ENCODE measurements at places on chromosomes 6 and 20.
A peak's percentile ranks its signal among the peaks of the same experiment; 100 is the strongest.

- no peak for DNase-seq
These were observed 31.4 kb downstream of the GCLC start for GRCh38 chr6:53513519-53513966.

- DNase-seq: no peak
These were observed 25.7 kb downstream of the ARMC2 start for GRCh38 chr6:108873971-108874370.

- no peak for DNase-seq
These were observed 2.9 kb upstream of the COL21A1 start for GRCh38 chr6:56250266-56250665.

DNA sequence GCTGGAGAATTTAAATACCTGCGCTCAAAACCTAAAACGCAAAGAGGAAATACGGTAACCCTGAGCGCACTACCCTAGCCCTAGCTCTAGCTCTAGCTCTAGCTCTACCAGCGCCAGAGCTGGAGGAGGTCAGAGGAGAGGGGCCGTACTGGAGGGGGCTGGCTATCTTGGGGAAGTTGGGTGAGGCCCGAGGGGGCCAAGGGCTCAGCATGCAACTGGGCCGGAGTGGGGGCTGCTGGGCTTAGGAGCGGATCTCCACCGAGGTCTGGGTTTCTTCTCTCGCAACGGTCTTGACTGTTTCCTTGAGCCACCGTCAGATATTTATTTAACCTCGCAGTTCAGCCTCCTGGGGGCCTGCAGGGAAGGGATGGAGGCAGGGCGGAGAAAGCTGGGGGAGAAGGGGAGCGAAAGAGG lies 91.0 kb downstream of the NCR2 start:
- no peak for DNase-seq

DNA sequence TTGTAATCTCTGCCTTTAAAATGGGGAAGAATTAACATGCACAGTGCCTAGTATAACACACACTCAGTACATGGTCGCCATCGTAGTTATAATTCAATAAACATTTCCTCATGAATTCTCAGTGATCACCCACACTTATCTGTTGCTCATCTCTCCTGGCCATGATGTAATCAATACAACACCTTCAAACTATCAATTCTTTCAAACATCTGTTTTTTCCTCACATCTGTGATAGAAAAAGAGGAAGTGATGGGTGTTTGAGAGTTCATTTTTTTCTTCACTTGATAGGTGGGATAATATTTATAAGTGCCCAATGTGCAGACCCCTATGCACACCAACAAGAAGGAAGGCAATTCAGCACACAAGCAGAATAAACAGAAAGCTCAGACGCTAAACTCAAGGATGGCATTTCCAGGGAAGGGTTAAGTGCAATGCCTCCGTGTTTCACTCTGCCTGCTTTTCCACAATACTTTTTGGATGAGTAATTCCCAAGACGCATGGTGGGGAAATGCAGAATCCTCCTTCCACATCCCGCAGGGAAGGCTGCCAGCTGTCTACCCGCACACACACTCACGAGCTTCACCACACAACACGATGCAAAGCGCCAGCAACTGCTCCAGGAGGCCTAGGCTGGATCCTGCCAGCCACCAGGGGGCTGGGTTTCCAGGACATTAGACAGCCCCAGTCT lies 100.3 kb downstream of the GMPR start:
- peak; percentile 99 for DNase-seq

DNA sequence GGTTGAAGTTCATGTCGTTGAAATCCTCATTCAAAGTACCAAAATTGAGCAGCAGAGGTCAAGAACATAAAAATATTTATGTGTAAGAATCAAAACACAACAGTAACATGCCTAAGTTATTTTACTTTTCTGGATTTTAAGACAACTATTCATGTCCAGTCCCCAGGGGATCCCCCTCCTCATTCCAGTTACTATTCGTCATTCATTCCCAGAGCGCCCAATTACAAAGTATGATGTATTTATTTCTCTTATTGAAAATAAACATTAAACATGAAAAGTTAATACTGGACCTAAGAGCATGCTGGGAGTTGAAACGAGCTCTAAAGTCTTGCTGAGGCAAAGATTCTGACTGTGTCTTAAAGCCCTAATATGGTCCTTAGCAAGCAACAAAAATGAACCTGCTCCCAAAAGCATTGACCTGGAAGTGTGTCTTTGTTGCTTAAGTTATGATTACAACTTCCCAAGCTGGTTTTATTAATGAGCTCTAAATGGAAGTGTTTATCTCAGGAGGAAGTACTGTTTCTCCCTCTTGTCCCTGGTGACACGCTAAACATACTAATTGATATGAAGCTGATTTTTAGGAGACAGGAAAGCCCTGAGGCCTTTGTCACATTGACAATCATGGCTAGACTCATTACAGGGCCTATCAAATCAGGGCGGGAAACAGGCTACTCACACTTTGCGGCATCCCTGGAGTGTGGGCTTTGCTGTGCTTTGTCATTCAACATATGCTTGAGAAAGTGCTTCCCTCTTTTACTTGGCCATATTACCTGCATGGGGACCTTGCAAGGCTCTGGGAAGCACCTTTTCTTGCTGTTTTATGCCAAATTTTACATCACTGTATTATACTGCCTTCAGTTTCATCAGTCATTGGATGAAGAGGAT lies 192.2 kb upstream of the DTNBP1 start:
- no peak for DNase-seq

GRCh38 chr6:2823104-2823850 lies 18.4 kb downstream of the SERPINB1 start:
- no peak for DNase-seq

DNA sequence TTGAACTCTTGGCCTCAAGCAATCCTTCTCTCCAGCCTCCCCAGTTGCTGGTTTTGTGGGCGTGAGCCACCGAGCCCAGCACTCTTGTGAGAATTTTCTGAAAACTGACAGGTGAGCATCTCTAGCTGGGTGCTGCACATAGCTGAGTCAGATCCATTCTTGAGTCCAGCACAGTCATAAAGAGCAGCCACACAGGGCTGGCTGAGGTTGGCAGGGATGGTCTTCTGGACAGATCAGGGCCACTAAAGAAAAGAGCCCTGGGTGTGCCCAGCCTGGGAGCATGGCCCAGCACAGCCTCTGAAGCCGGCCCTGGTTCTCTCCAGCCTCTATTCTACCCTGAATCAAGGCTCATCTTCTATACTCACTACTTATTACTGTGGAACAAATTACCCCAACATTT lies 11.5 kb downstream of the DLGAP4 start:
- DNase-seq: no peak

GRCh38 chr6:159117563-159117962 lies 51.6 kb upstream of the FNDC1 start:
- no peak for DNase-seq

- no peak for DNase-seq
These were observed 65.7 kb upstream of the PTPRK start for GRCh38 chr6:128586095-128586494.

- DNase-seq: no peak
These were observed 21.7 kb downstream of the BMP7 start for GRCh38 chr20:57244627-57245214.

DNA sequence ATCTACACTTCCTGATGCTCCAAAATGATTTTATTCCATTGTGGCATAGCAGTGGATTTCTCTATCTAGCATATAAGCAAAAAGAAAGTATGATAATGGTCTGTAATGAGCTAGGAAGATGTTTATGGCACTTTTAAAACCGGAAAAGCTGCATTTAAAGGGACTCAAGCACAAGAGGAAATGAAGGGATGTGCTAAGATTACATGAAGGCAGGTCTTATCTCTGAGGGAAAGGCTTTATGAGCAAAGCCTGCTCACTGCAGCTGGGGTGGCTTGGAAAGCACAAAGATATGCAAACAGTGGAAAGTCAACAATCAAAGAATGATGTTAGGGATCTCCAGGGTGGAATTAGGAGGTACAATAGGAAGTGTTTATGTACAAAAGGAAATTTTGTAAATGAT lies 138.2 kb downstream of the TENT5A start:
- no peak for DNase-seq

DNA sequence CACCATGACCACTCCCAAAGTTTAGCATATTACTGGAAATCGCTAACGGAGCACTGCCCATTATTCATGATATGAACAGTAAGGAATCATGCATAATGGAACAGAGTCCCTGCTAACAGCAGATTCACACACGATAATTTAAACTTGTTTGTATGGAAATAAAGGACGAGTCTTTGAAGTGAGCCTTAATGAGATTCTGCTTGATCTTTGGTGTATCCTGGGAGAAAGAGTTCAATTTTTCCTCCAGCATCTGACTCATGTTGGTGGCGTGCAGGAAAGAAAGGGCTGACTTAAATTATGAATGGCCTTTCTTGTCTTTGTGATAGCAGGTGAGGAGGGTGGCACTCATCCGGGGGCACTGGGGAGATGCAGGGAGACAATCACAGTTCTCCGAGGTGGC lies 194.6 kb downstream of the ZNF217 start:
- DNase-seq: no peak

- DNase-seq: peak; percentile 39
These were observed 226.8 kb upstream of the PDE10A start for GRCh38 chr6:165889636-165890403.

DNA sequence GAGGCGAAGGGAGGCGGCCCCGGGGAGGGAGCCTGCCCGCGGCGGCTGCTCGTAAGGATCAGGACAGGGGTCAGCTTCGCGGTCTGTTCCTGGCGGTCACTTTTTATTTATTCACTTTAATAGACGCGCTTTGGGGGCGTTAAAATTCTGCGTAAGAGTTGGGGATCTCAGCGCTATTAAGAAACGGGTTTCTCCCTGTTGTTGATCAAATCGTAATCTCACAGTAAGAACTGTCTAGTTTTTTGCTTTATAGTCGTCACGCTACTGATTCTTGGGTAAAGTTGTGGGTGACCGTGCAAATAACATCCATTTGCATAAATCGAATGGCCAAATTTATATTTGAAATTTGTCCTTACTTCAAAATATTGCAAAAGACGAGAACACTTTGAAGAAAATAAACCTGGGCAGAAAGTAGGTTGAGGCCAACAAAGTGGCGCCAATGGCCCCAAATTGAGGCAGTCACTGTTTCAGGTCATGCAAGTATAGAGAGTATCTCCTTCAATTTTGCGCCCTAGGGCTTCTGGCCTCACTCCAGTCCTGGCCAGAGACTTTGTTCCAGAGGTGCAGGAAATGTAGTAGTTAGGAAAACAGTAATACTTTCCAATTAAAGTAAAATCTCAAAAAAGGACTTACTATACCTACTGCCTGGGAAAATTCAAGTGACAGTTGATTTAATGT lies 963 bp upstream of the RMND1 start:
- no peak for DNase-seq

DNA sequence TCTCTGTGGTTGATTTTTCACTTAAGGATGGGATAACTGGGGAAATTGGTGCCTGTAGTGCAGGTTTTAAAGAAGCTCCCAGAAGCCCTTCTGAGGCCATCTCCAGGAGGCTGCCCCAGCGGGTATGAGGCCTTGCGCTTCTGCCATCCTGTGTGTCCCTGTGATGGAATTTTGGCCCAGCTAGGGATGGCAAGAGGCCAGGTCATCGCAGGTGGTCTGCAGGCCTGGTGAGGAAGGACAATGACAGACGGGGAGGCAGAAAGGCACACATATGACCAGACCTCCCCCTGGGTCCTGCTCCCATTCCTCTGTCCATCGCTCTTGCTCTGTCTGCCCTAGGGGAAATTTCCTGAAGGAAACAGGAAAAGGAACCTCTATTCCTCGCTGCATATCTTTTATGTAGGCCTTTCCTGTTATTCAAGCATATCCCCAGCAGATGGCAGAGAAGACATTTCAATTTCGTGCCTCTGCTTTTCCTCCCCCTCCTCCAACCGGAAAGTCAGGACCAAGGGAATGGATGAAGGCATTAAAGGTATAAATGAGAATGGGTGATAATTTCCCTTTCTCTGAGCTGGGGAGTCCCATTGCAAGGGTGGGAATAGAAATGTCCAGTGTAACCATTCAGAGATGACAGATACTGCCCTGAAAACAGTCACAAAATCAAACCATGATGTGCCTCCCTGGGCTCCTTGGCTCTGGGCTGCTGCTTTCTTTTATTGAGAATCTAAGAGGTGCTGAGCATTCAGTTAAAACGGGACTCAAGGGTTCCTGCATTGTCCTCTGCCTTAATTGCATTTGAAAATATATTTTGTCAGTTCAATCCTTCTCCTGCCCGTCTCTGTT lies 17.6 kb upstream of the HLA-F start:
- DNase-seq: peak; percentile 15

- no peak for DNase-seq
These were observed 380.1 kb upstream of the SOX4 start for GRCh38 chr6:21213492-21213891.

DNA sequence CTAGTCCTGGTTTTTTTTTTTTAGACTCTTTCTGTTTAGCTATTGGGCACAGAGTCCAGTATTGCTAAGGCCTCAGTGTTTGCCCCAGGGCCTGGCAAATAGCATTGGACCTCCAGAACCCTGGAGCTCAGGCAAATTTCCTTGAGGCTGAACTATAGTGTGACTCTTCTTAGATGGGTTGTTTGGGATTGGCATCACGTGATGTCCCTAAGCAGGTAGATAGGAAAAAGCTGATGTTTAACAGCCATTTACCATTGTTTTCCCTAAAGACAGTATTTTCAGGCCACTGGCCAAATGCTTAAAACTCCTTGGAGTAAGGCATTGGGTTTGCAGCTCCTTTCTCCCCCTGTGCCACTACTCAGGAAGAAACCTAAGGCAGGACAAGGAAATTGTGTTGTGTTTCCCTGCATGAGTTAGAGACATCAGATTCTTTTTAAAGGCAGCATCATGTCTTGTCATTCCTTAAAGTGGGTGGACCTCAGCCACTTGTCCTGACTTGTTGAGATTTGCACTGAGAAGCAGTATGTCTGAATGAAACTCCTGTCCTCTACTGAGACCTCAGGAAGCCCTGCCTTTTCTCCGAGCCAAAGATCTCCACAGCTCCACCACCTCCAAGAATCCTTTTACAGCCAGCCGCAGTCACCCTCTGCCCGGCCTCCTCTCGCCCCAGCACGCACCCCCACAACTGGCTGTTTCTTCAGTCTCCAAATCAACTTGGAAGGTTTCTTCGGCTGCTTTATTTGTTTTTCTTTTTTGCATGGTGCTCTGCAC lies 46.2 kb upstream of the RNF144B start:
- no peak for DNase-seq

- DNase-seq: no peak
These were observed 23.0 kb downstream of the NHLRC1 start for GRCh38 chr6:18099511-18099910.

DNA sequence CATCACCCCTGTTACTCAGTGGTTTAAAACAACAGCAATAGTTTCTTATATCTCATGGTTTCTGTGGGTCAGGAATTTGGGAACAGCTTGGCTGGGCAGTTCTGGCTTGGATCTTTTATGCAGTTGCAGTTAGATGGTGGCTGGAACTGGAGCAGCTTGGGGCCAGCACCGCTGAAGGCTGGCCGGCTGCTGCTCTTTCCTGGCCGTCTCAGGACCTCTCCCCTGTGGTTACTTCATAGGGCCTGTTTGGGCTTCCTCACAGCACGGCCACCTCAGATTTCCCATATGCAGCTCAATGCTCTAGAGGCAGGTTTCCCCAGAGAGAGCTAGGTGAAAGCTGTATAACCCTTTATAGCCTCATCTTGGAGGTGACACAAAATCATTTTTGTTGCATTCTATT lies 15.6 kb downstream of the PKIG start:
- no peak for DNase-seq
